Activated CD8-positive, alpha-beta memory T cell treated with anti-CD3 and anti-CD28 coated beads for 1 hour (primary cell): ENCODE measurements at places on chromosomes 1 and 21.

DNA sequence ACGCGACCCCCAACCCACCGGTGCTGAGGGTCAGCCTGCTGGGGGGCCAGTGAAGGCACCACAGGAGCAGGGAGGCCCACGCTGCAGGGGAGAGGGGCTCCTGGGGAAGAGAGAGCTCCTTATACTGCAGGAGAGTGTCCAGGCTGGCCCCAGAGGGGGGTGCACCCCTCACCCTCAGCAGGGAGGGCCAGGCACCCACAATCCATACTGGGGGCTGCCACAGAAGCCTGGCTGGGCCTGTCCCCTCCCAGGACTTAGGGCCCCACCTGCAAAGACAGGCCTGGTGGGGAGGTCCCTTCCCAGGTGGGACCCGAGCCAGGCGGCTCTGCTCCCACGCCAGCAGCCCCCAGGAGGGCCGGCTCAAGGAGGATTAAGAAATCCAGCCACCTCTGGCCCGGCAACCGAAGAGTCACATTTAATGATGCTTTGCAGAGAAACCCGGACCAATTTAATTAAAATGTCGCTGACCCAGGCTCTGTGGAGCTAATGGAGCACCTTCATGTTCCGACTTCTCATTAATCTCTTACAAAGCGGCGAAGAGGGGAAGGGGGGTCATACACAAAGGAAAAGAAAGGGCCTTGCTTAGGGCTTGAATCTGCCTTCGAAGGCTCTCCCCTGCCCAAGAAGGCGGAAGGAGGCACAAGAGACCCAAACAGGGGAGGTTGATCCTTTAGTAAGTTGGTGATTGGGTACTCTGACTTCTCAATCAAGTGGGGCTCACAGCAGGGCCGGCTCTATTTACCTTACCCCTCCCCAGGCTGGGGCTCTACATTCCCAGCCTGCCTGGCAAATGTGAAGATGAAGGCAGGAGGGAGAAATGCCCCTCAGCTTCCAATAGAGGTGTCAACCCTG, 25.0 kb downstream of the WNT9A start:
- DNase-seq: no peak

DNA sequence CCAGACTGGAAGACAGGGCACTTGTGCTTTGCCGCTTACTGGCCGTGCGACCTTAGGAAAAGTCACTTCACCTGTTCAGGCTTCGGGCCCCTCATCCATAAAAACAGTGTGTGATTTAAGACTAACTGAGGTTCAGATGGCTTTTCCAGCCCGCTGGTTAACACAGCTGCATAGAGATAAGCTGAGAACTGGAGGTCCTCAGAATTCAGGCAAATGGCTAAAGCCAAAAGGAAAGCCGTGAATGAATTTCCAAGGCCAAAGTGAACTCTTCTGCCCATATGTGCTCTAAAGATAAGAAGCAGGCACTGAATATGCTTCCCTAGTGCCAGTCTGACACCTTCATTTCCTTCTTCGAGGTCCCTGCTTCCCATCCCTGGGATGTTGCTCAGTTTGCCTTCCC, 23.5 kb upstream of the SARS1 start:
- DNase-seq: no peak

GRCh38 chr1:32205401-32206370, at the start of gene IQCC:
Gene IQCC (plus strand): TSS chr1:32205671. CDS start chr1:32205682, 11 bp downstream.
- peak; percentile 59 for DNase-seq

- DNase-seq: no peak
Measured at GRCh38 chr1:207815466-207815865, 63.6 kb downstream of the CD46 start.

DNA sequence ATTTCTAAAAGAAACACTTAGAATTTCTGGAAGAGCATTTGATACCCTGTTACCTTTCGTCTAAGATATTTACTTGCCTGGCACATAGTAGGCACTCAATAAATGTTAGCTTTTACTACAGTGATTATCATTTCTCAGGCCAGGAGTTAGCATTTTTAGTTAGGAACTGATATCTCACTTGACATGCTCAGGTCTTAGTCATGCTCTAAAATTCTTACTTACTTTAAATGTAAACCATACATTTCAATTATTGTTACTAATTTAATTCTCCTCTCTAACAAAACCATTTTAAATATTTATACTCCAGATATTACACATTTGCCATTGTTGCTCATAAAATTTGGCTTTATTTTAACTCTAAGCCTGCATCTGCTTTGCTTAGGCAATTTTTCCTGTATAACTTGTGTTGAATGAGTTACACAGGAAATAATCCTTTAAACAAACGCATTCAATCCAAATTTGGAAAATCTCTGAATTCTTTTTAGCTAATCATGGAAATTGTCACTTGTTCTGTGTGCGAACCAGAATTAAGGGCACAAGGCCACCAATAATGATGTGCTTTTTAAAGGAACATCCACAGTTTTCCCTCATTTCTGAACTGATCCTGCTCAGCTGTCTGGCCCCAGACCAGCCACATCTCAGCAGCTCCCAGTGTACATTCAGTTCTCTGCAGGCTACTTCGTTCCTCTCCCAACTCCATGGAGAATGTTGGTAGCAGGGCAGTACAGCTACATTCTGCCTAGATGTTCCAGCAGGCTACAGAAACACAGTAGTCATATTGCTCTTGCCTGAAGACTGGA, 15.6 kb downstream of the NIBAN1 start:
- no peak for DNase-seq

GRCh38 chr1:10216090-10216749, 5.8 kb downstream of the KIF1B start:
- DNase-seq: no peak

GRCh38 chr1:199741586-199741985, 285.9 kb upstream of the NR5A2 start:
- DNase-seq: no peak

DNA sequence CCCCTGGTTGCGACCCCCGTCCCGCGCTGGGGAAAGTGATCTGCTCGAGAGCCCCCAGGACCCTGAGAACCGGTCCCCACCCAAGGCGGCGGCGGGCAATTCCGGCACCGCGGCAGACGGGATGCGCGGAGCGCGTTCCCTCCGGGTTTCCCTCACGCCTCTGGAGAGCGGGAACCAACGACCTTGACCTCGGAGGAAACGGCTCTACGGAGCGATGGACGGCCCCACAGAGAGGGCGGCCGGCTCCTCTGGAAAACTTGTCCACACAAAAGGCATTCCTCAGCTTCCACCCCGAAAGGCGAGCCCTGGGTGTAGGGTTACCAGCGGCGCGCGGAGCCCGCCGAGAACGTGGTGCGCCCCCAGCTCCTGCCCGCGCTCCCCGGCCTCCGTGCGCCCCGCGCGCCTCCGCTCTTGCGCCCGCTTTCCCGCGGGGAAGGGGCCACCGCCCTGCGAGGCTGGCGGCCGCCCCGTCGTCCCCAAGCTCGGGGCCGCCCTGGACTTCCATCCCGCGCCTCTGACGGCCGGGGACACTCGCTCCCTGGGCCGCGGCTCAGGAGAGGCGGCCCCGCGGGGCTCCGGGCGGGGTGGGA, 391 bp upstream of the KIAA1614 start:
- DNase-seq: no peak

DNA sequence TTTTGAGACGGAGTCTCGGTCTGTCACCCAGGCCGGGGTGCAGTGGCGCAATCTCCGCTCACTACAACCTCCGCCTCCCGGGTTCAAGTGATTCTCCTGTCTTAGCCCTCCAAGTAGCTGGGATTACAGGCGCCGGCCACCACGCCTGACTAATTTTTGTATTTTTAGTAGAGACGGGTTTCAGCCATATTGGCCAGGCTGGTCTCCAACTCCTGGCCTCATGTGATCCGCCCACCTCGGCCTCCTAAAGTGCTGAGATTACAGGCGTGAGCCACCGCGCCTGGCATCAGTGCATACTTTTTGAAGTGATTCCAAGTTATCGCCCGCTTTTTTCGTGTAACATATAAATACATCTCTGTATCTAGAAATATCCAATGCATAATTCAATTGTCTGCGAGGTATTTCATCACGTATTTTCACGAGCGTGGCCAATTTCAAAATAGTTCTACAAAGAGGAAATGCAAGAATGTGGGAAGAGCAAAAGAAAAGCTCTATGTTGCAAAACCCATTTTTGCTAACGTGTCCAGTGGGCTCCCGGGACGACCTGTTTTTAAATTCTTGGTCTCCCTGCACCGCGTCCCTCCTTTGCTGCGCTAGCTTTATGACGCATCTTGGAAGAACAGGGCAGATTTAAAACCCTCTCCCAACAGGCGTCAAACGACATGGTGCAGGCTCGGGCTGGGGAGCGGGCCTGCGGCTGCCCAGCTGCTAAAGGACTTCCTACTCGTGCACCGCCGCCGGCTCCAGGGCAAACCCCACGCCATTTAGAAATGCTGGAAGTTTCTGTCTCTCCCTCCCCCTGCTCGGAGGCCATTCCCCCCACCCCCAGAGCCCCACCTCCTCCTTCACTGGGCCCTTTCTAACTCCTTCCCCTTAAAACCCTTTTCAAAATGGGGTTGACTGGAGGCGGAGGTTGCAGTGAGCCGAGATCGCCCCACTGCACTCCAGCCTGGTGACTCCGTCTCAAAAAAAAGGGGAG, 923 bp upstream of the IFNGR2 start:
- DNase-seq: no peak

DNA sequence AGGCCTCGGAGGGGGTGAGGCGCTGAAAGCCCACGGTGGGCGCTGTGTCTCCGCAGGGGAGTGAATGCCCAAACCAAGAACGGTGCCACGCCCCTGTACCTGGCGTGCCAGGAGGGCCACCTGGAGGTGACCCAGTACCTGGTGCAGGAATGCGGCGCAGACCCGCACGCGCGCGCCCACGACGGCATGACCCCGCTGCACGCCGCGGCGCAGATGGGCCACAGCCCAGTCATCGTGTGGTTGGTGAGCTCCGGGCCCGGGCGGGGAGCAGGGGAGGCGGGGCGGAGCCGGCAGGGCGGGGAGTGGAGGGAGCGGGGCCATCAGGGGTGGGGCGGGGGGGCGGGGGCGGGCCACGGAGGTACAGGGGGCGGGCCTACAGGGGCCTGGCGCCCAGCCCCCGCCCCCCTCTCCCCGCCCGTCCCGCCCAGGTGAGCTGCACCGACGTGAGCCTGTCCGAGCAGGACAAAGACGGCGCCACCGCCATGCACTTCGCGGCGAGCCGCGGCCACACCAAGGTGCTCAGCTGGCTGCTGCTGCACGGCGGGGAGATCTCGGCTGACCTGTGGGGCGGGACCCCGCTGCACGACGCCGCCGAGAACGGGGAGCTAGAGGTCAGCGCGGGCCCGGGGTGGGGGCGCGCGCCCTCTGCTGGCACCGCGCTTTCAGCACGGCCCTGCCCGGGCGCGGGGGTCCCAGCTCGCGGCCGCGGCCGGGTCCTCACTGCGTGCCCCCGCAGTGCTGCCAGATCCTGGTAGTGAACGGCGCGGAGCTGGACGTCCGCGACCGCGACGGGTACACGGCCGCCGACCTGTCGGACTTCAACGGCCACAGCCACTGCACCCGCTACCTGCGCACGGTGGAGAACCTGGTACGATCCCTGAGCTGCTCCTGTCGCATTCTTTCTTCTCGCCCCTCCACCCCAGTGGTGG, 15.9 kb downstream of the ESPN start:
- DNase-seq: peak; percentile 61

DNA sequence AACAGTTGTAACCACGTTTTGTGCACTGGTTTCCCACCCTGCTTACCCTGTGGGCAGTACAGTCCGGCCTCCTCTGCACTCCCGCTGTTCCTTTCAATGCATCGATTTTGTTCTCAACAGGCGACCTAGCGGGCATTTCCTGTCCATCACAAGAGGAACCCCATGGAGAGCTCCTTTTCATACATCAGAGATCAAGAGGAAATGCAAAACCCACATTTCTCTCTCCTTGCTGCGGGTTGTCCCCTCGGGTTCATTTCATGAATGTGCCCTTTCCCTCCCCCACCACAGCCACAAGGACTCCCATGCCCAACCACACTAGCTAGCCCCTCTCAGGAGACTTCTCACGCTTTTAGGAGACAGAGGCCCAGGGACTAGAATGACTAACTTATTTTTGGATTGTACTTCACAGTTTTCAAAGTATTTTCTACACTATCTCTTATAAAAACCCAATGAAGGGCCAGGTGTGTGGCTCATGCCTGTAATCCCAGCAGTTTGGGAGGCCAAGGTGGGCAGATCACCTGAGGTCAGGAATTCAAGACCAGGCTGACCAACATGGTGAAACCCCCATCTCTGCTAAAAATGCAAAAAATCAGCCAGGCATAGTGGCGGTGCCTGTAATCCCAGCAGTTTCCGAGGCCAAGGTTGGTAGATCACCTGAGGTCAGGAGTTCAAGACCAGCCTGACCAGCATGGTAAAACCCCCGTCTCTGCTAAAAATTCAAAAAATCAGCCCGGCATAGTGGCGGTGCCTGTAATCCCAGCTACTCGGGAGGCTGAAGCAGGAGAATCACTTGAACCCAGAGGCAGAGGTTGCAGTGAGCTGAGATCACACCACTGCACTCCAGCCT, 18.4 kb downstream of the ATP1A4 start:
- no peak for DNase-seq

DNA sequence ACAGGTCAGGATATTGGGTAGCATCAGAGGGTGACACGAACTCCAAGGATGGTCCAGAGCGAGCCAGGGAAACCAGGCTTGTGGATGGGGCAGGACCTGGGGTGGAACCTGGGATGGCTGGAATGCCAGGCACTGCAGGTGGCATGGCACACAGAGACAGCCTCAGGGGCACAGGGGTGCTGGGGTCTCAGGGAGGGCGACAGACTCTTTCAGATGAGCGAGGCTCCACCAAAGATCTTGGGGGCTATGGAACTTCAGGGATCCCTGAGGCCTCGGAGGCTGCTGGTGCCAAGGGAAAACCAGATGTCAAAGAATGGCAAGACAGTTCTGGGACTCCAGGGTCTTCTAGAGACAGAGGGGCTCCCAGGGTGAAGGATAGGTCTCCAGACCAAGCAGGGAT, 21.4 kb downstream of the IGFN1 start:
- no peak for DNase-seq

- no peak for DNase-seq
Measured at GRCh38 chr1:160129966-160130365, 14.4 kb downstream of the ATP1A2 start.

DNA sequence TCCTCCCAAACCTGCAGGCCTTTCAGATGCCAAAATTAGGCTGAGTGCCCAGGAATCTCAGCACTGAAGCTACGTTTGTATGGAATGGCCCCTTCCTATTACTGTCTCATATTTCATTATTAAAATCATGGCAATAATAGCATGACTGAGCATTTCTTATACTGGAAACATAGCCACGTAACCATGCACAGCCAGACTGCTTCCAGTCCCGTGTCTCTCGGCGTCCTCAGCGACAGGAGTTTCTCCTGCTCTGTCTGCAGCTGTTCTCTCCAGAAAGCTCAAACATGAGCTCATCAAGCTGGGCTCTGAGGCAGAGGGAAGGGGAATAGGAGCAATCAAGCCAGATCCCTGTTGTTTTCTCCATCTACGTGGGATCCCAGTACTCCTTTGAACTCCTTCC, 104.0 kb downstream of the CDC7 start:
- no peak for DNase-seq

DNA sequence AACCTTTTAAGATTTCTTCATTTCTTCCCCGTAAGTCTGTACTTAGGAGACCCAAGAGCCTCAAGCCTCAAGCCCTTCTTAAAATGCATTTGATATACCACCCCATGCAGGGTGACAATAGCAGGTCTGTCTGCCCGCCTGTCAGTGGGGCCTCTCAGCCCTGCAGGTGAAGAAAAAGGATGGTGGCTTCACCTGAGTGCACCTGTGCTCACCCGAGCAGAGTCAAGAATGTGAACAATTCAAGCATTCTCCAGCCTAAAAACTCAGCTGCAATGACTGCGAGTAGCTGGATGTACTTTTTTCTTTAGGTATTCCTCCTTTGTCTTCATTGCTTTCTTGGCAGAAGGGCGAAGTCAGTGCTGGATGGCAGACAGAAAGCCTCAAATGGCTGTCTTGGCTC, 203.3 kb downstream of the LMX1A start:
- no peak for DNase-seq
